ENCODE measurements at places on chromosomes 7 and 10.

- DNase-seq, result no peak
Measured at GRCh38 chr7:24245362-24245761, 38.6 kb upstream of the NPY start.

DNA sequence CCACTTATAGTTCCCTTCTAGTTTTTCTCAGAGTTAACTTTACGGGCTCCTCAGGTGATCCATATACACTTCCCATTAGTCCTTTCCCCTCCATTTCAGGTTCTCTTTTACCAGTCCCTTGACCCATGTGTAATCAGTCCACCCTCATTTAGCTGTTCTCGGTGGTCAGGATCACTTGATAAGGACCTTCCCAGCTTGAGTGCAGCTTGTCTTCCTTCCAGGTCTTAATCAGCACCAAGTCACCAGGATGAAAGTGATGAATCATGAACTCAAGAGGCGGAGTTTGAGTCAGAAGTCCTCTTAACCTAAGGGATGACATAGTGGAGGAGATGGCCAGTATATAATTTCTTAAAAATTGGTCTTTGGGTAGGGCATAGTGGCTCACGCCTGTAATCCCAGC, 63.1 kb upstream of the CNTNAP2 start:
- DNase-seq, result no peak

- DNase-seq, result no peak
Measured at GRCh38 chr10:114043532-114044246, at the start of gene ADRB1. Gene ADRB1, plus strand, starts transcription at chr10:114043866. Its CDS starts 267 bp downstream, at chr10:114044133.

DNA sequence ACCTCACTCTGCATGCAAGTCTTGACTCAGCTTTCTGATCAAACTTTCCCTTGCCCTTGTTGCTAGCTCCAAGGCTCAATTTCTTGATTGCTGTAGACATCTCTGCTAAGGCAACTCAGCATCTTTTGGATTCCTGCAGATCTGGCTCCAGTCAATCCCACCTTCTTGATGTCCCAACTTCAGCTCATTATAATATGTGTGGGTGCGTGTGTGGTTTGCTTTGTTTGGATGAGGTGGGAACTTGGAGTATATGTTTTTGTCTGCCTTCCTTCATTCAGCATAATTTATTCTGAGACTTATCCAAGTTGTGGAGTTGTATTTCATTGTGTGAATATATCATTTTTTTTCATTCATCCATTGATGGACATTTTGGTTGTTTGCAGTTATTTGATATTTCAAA, 364.8 kb upstream of the IGFBP3 start:
- DNase-seq, result no peak

DNA sequence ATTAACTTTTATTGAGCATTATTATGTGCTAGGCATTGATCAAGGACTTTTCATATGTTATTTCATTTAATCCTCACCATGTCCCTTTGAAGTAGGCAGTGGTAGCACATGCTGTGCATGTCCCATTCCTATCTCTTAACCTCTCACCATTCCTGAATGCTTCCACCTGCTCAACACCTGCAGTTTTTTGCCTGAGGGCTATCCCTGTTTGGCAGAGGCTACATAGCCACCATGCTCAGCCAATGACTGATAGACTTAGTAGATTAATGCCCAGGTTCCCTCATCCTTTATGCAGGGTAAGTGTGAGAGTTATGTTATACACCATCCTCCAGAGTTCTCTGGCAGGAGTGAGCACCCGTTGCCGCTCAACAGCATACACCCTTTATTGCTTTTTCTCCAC, 387.8 kb downstream of the BBS9 start:
- no peak for DNase-seq

GRCh38 chr7:36128448-36129047, 24.5 kb upstream of the EEPD1 start:
- DNase-seq, result no peak

DNA sequence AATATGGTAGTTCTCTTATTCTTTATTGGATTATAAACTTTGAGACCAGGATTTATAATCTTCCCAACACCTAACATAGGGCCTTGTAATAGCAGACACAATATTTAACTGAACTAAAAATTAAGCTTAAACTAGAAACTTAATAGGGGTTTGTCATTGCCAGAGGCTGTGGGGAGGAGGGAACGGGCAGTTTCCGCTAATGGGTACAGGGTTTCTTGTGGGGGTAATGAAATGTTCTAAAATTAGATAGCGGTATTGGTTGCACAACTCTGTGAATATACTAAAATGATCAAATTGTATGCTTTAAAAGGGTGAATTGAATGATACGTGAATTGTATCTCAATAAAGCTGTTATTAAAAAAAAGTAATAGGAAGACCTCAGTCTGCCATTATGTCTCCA, 45.4 kb downstream of the NT5C2 start:
- no peak for DNase-seq

Measured in activated T-helper 1 cell treated with anti-CD3 and anti-CD28 coated beads, Interleukin-12 subunit alpha, Interleukin-12 subunit beta, Interleukin-2, Interleukin-4 antibody, amounts not matched to agents 30 ng/mL and 10 ng/mL and 1 ng/mL, durations not matched to agents 14 hours and 24 hours and 36 hours (primary cell).